ENCODE measurements at places on chromosomes 1 and 21.
A peak's percentile ranks its signal among the peaks of the same experiment; 100 is the strongest.

DNA sequence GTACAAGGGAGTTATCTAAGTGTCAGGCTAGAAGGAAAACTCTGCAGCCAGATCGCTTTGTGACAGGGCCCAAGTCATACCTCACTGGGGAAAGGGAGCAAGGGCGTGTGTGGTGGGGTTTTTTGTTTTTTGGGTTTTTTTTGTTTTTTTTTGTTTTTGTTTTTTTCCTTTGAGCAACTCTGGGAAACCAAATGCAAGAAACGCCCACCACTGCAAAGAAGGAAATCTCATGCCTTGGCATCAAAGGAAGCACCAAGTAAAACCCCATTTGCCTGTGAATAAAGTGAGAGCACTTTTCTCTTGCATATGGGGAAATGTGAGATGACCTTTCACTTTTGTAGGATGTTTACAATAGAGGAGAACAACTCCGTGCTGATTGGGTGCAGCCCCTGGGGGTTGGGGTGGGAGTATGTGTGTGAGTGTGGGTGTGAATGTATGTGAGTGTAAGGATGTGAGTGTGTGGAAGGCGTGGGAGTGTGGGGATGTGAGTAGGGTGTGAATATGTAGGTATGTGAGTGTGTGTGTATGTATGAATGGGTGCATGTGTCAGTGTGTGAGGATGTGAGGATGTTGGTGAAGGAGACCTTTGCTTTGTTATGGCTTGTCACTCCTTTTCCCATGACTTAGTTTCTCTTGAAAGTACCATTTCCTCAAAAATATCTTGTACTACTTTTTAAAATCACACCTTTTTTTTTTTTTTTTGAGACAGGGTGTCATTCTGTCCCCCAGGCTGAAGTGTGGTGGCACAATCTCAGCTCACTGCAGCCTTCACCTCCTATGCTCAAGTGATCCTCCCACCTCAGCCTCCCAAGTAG, 34.6 kb downstream of the IL12RB2 start:
- DNase-seq = peak; percentile 23

- no peak for DNase-seq
These were observed 106.9 kb upstream of the SERBP1 start for GRCh38 chr1:67536957-67537666.

- DNase-seq = no peak
These were observed 304.3 kb downstream of the MATN1 start for GRCh38 chr1:30418939-30419720.

- peak; percentile 85 for DNase-seq
These were observed 27.7 kb downstream of the PTPRF start for GRCh38 chr1:43558346-43558841.

DNA sequence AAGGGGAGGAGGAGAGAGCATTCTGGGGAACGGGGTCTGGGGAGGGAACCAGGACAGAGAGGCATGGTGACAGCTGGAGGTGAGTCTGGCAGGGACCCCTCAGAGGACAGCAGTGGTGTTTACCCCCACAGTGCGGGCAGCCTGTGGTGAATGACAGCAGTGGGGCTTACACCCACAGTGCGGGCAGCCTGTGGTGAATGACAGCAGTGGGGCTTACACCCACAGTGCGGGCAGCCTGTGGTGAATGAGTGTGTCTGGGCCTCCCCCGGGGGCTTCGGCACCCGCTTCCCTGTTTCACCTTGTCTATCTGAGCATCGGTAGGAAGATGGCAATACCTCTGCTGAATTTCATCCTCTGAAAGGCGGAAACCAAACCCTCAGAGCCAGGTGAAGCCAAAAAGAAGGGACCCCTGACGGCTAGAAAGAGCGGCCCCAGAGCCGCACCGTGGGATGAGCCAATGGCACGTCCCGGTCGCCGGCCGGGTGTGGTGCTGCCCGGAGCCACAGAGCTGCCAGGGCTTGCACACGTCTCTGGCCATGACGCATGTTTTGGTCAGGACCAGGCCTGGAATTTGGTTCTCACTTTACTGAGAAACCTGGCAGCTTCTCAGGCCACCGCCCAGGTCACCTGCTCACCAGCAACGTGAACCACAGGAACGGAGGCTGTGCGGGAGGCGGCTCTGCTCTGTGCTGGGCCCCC, 54.1 kb downstream of the SIK1 start:
- DNase-seq = no peak

- DNase-seq = no peak
These were observed 5.6 kb downstream of the EEIG2 start for GRCh38 chr1:108565512-108565911.

DNA sequence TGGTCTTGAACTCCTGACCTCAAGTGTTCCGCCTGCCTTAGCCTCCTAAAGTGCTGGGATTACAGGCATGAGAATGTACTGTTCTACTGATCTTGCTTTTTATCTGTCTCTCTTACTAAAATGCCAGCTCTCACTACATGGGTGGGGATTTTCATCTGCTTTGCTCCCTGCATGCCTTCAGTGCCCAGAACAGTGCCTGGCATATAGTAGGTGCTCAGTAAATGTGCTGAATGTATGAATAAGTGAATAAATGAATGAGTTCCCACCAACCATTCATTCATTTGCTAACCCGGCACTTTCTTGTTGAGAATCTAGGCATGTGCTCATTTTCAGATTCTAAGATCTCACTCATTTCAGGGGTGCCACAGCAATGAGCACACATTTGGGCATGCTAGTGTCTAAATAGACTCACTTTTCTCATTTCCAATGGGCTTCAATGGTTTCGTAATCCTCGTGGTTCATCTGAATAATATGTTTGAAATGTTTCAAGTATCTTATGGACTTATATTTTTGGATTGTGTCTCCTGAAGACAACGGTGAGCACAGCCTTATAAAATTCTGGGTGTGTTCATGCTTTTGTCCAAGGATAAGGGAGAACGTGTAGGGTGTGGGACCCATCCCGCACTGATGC, 7.6 kb downstream of the DHRS3 start:
- DNase-seq = no peak

- DNase-seq = no peak
These were observed 3.8 kb upstream of the TCEA3 start for GRCh38 chr1:23428136-23428905.

DNA sequence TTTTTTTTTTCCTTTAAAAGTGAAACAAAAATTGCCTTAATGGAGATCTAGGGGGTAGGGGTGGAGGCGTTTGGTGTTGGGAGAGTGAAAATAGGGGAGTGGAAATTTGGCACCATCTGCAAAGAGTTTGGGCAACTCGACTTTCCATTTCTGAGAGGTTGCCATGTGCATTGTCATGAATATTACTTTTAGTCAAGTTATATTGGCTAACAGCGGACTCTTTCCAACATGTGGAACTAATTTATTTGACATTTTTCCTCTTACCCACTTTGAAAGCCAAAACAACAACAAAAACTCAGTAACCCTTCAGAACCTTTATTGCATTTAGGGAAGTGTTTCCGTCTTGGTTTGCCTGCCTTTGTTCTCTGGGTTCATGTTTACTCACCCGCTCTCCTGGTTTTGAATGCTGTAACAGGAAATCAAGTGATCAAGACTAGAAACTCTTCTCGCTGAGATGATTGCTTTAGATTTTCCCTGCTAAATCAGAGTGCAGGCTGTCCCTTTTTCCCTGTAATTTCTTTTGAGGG, 70.4 kb downstream of the CACHD1 start:
- peak; percentile 49 for DNase-seq

DNA sequence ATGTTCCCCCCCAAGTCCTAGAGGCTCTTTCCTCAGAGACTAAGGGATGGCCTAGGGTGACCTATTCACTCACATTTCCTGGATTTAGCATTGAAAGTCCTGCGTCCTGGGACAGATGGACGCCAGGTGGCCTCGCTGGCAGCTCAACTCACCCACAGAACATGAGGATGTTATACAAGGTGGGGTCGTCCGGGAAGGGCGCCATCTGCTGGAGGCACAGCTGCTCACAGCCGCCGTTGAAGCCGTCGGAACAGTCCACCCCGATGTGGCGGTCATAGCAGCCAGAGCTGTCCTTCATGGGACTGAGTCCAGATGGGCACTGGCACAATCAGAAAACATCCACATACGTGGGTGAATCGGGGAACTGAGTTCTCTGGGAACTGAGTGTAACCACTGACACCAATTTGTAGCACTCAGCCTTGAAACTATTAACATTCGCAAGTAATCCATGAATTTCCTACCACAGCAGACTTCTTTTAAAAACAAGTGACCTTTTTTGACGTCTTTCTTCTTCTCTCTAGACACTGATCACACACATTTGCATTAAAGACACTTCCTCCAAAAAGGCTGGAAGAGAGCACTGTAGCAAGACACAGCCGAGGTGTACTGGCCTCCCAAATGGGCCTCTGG, 215.4 kb downstream of the ASTN1 start:
- DNase-seq = peak; percentile 93

DNA sequence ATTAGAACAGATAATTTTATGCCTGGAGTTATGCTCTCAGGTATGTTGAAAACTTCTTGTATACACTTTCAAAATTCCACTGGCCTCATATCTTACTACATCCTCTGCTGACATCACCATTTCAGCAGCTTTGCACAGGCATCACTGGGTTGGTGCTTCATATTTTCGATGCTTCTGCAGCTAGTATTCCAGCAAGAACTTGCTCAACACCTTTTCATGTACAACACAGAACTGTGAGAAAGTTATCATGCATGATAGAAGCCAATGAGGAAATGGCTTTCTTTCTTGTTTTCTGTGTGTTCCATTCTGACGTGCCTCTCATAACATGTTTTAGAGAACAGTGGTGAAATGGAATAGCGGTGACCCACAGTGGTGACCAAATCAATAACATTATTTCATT, 5.1 kb upstream of the GBP5 start:
- no peak for DNase-seq

- peak; percentile 63 for DNase-seq
These were observed at the start of gene COL9A2 for GRCh38 chr1:40316595-40317393. Gene COL9A2 (minus strand): TSS chr1:40317286. CDS start chr1:40317197, 89 bp downstream.

DNA sequence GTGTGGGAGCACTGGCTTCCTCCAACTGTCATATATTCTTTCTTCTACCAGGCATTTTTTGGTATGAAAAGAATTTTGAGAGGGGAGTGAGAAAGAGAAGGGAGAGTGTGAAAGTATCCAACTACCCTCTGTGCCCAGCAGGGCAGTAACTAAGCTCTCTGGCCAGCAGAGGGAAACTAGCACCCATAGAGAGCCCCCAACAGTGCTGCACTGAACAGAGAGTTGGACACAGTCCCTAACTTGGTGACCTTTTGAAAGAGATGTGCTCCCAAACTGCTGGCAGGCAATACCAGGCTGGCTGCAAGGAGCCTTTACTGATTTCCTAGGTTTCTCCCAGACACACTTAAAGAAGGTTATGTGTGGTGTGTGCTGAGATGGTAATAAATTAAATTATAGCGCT, 118.8 kb upstream of the PBX1 start:
- DNase-seq = peak; percentile 72

- DNase-seq = no peak
These were observed 185.2 kb upstream of the TMEM51 start for GRCh38 chr1:14968251-14968851.

GRCh38 chr1:22860883-22861385, 111.7 kb downstream of the LACTBL1 start:
- DNase-seq = no peak

DNA sequence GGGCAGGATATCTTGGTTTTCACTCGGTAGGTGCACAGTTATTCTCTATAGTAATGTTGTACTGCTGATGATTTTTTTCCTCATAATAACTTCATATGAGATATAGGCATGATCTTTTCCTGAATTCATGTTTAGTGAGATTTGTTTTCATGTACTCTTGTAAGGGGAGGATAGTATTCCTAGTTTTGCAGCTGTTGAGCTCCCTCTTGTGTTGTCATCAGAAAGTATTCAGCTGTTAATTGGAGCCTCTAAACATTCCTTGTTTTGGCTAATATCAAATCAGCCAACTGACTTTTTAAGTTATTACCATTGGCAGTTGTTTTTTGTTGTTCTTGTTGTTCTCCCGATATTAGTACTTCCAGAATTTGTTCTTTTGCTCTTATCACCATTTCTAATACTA, 24.4 kb downstream of the OR10R2 start:
- DNase-seq = peak; percentile 57

GRCh38 chr1:70051926-70052325, 153.5 kb downstream of the LRRC40 start:
- DNase-seq = no peak

DNA sequence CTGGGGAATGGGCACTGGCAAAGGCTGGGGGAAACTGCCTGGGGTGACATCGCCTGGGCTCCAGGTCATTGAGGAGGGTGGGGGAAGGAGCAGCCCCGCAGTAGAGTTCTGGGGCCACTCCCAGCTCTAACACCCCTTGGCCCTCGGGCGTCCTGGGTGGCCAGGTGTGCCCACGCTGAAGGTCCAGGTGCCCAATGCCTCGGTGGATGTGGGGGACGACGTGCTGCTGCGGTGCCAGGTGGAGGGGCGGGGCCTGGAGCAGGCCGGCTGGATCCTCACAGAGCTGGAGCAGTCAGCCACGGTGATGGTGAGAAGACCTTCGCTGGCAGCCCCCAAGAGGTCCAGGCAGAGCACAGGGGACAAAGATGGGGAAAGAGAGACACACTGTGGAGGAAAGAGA, 7.7 kb downstream of the NTRK1 start:
- DNase-seq = no peak

GRCh38 chr1:89608319-89608983, 24.5 kb upstream of the LRRC8C start:
- no peak for DNase-seq

GRCh38 chr1:217196616-217197015, 434.3 kb downstream of the GPATCH2 start:
- no peak for DNase-seq

- no peak for DNase-seq
These were observed 1.0 kb upstream of the OR10J4 start for GRCh38 chr1:159430985-159431384.

- DNase-seq = peak; percentile 90
These were observed 176.5 kb upstream of the HOOK1 start for GRCh38 chr1:59638231-59638711.

GRCh38 chr1:234746798-234747196, 136.8 kb upstream of the IRF2BP2 start:
- no peak for DNase-seq

DNA sequence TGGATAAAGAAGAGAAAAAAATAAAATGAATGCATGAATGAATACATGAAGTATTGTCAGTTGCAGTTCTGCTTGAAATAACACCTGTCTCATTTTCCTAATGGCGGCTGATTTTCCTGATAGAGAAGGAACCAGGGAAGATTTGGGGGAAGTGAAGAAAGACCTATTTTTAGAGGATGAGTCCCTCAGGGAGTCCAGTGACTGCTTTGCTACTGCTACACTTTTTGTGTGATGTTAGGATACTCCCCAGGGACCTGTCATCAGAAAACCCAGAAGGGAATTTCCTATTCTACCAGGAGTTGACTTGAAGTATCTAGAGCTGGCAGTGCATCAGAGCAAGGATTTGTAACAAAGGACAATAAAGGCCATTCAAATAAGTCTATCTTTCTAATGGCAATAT, 114.8 kb downstream of the MAB21L3 start:
- DNase-seq = no peak

DNA sequence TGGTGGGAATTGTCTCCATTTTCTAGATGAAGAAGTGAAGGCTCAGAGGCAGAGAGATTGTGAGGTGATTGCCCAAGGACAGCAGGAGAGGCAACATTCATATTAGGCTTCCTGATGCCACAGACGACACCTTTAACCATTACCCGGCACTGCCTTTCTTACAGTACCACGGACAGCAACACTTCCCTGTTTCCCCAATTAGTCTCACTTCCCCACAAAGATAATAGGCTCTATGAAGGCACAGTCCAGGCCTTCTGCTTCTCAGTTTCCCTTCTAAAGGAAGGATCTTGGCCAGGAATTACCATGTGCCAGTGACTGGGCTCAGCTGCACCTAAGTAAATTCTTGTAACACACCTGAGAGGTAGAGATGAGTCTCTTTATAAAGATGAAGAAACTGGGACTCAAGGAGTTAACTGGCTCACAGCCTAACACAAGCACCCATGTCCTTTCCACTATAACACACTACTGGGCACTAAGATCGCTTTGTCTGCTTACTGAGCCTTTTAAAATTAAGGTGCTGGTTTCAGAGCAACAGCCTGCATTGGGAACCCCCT, 9.6 kb downstream of the IGSF9 start:
- DNase-seq = no peak

All from mesendoderm (in vitro differentiated cells).